Stimulated activated CD4-positive, alpha-beta T cell treated with anti-CD3 and anti-CD28 coated beads, Interleukin-15, amount 100 ng/mL, for 1 hour (primary cell): ENCODE measurements at places on chromosomes 16 and 17.

GRCh38 chr16:2516391-2517240, 2.9 kb downstream of the ATP6V0C start:
- no peak for DNase-seq

DNA sequence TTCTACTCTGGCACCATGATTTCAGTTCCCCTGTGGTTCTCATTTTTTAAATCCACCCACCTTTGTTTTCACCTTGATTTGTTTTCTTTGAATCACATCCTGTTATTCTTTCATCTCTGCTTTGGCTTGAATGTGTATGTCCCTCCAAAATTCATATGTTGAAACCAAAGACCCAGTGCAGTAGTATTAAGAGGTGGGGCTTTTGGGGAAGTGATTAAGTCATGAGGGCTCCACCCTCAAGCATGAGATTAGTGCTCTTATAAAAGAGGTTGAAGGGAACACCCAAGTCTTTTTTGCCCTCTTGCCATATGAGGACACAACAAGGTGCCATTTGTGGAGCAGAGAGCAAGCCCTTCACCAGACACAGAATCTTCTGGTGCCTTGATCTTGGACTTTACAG, 382.3 kb downstream of the SLC39A11 start:
- no peak for DNase-seq

- no peak for DNase-seq
These were observed 11.7 kb downstream of the SAMD14 start for GRCh38 chr17:50118076-50118827.

DNA sequence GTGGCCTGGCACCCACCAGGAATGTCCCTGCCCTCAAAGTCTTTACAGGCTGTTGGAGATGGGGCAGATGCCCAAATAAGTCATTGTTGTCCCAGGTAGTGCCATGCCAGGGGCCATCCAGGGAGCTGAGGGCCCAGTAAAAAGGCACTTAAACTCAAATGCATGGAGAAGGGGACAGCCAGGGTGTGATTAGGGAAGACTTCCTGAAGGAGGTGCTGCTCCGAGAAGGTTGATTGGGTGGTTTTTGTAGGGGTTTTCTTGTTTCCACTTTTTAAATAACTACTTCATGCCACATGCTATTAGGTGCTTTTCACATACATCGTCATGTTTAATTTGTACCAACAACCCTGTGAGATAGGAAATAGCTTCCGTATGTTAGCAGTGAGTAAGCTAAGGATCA, 66.9 kb downstream of the RAI1 start:
- no peak for DNase-seq

DNA sequence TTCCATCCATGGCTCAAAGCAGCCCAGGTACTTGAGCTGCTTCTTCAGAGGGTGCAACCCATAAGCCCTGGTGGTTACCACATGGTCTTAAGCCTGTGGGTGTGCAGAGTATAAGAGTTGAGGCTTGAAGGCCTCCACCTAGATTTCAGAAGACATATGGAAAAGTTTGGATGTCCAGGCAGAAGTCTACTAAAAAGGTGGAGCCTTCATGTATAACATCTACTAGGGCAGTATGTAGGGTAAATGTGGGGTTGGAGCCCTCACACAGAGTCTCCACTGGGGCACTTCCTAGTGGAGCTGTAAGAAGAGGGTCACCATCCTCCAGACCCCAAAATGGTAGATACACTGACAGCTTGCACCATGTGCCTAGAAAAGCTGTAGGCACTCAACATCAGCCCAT, 120.9 kb downstream of the HS3ST3A1 start:
- DNase-seq = no peak

GRCh38 chr16:169014-169413, 3.2 kb downstream of the HBM start:
- DNase-seq = no peak

GRCh38 chr17:58956997-58957724, 149.5 kb downstream of the TRIM37 start:
- no peak for DNase-seq

GRCh38 chr17:20920095-20920814, 122.6 kb downstream of the USP22 start:
- DNase-seq = no peak

DNA sequence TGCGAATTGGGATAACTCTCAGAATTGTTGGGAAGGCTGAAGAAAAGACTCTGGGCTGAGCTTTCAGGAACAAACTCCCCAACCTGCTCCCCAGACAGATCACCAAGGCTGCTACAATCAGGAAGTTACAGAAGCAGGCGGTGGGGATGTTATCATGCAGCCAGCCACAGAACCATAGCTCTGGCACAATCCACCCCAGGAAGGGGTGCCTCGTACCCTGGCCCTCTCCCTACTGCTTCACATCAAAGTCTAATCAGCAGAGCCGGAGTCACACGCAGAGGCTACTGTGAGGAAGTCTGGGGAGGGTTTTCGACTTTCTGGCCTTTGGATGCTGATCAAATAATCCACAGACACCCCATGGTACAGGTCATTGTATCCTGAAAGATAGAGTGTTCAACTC, 86.8 kb downstream of the NTN1 start:
- DNase-seq = no peak

DNA sequence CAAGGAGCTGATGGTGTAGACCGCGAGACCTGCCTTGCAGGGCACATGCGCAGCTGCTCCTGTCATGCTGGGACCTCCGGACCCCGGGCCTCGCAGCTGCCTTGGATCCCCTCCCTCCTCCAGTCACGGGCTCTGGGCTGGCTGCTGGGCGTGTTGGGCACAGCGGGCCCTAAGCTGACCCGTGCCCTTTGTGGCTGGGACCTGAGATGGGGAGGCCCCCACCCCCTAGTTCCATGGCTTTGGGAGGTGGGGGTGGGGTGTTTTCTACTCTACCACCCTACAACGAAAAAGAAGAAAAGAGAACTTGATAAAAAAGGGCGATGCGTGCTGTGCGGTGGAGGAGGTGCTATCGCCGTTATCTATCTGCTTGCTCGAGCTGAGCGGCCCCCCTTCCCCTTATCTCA, 14.5 kb downstream of the ZFPM1 start:
- DNase-seq = no peak

GRCh38 chr16:59385959-59386358, 651.8 kb upstream of the GOT2 start:
- DNase-seq = no peak

- DNase-seq = no peak
These were observed 151.1 kb upstream of the GSE1 start for GRCh38 chr16:85461814-85462713.

- DNase-seq = no peak
These were observed 29.2 kb upstream of the WFIKKN2 start for GRCh38 chr17:50806141-50806643.

DNA sequence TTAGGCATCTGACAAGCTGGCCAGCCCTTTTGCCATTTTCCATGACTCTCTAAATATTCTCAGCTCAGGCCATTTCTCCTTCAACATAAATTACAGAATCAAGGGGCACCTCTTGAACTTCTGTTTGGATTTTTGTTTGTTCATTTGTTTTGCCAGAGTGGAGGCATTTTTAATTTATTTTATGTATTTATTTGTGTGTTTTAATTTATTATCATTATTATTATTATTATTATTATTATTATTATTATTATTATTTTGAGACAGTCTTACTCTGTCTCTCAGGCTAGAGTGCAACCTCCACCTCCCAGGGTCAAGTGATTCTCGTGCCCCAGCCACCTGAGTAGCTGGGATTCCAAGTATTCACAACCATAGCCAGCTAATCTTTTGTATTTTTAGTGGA, 1578.0 kb downstream of the CDH8 start:
- no peak for DNase-seq

GRCh38 chr16:88725609-88726407, 19.5 kb downstream of the CTU2 start:
- no peak for DNase-seq

DNA sequence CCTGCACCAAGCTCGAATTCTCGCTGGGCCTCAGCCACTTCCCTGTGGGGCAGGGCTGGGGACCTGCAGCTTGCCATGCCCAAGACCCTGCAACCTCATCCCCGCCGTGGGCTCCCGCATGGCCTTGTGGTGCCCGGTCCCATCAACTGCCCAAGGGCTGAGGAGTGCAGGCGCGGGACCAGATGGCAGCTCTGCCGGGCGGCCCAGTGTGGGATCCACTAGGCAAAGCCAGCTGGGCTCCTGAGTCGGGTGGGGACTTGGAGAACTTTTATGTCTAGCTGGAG, 408.6 kb downstream of the UTP18 start:
- DNase-seq = no peak

DNA sequence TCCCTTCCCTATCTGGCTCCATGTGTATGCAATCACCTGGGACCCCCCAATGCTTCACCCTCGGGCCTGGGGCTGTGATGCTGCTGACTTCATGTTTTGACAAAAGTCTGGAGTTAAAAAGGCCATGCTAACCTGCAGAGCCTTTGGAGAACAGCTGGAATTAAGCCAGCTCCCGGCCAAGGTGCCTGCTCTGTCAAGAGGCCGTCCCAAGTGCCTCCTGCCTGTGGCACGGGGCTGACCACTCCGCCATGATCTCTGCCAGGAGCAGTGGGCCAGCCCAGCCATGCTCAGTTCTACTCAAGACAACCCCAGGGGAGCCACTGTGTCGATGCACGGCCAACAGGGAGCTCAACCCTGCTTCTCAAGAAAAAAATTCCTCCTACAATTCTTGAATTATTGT, 93.6 kb downstream of the CCDC182 start:
- DNase-seq = no peak

DNA sequence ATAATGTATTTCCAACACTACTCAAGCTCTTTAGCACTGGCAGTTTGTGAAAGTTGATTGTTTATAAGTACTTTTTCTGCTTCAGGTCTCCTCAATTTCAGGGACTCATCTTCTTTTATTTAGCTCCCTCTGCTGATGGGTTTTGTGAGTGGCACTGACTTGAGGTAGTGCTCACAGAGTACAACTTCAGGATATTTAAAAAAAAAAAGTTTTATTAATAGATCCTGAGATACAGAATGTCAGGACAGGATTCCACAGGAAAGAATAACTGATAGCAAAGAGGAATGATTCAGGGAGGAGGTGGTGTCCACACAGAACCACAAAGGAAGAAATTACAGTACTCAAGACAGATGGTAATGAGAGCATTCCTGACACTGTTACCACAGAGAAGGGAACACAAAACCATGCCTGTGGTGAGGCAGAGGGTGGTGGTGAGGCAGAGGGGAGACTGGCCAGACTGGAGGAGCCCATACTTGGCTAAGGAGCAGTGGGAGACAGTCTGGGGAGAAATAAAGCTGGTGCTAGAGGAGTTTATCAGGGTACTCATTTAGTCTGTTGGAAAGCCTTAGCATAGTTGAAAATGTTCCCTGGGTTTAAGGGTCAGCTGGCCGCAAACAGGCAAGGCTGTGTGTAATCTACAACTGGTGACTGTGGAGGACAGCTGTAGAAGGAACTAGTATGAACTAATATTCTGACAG, 63.7 kb downstream of the SPAG9 start:
- DNase-seq = no peak

DNA sequence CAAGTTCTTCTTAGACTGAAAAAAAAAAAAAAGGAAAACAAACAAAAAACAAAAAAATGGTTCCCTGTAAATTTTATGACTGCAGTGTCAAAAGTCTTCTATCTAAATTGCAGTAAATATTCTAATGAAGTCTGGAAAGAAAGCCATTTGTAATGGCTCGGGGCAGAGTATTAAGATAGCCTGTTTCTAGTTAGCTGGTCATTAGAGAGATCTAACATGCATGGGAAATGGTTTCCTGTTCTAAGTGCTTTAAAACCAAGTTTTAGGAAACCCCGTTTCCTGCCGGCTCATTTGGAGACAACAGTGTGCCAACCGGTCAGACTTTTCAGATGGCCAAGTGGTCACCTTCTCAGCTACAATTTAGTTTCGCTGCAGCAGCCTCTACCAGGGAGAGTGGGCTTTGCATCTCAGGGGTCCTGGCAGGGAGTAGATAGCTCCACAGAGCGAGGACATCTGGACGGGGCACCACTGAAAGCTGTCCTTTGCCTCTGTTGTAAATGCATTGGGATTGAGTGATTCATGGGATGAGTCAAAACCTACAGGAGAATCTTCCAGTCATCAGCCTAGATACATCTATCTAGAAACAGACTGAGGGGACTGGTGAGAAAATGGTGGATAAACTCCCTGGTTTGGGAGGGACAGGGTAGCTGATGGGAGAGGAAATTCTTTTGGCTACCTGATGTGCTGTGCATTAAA, 473.2 kb upstream of the SALL1 start:
- no peak for DNase-seq

GRCh38 chr17:64040206-64040605, 19.8 kb upstream of the ICAM2 start:
- no peak for DNase-seq

- no peak for DNase-seq
These were observed 25.9 kb downstream of the ZNF469 start for GRCh38 chr16:88408561-88409142.

- no peak for DNase-seq
These were observed 800 bp downstream of the FXR2 start for GRCh38 chr17:7613769-7614424.

- no peak for DNase-seq
These were observed 892 bp downstream of the RBFOX3 start for GRCh38 chr17:79609673-79610645.

GRCh38 chr16:62954144-62955032, 918.1 kb upstream of the CDH8 start:
- no peak for DNase-seq

DNA sequence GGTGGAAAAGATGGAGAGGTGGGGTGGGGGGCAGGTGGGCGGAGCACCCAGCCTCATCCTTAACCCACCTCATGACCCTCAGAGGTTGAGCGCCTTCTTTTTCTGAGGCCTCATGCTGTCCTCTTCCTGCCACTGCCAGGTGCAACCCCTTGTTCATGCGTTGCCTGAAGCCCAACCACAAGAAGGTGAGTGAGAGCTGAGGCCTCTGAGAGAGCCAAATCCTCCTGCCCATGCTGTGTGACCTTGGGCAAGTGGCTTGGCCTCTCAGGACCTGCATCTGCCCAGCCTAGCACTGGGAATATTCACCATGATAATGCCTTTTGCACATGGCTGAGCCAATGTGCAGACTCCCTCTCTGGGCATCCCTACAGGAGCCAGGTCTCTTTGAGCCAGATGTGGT, 32.1 kb downstream of the MYO15A start:
- no peak for DNase-seq

- no peak for DNase-seq
These were observed 195.4 kb downstream of the KATNIP start for GRCh38 chr16:27745348-27745747.

DNA sequence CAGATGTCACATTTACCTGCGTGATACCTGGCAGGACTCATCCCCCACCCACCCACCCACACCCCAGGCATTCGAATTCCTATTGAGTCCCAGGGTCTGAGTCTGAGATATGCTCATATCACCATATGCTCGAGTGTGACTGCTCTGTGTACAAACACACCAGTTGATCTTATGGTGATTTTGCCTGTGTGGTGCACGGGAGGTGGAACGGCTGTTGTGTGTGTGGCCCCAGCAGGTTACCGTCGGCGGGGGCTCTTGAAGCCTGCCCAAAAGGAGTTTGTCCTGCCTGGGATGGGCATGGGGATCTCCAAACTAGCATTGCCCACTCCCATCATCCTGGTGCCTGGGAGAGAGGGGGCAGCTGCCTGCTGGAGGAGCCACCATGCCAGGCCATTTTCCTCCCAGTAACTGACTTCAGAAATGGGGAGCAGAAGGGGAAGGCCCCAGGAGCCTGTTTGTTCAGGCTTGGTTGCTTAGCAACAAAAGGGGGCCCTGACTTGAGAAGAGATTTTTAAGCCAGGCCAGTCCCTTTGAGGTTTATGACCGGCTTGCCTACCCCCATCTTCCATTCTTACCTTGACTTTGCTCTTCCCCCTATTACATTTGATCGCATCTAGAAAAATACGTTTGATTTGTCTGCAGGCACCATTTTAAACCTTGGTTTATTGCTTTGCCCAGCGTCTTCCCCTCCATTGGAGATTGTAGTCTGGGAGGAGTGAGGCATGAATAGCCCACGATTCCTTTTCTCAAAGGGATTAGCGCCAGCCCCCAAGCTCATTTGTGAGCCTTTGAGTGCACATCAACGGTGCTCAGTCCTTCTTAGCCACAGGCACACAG, 217.7 kb downstream of the CCDC182 start:
- no peak for DNase-seq
